ENCODE measurements at places on chromosomes 5 and 9.

GRCh38 chr5:159969966-159970365 lies 39.0 kb upstream of the TTC1 start:
- no peak for DNase-seq

GRCh38 chr9:69963803-69964202 lies 79.8 kb upstream of the MAMDC2 start:
- no peak for DNase-seq

GRCh38 chr5:93704996-93705395 lies 36.4 kb downstream of the POU5F2 start:
- DNase-seq: no peak

- peak; percentile 20 for DNase-seq
Measured at GRCh38 chr9:122097679-122098315, 4.7 kb upstream of the TTLL11 start.

- DNase-seq: no peak
Measured at GRCh38 chr9:135969064-135969683, 8.0 kb upstream of the UBAC1 start.

DNA sequence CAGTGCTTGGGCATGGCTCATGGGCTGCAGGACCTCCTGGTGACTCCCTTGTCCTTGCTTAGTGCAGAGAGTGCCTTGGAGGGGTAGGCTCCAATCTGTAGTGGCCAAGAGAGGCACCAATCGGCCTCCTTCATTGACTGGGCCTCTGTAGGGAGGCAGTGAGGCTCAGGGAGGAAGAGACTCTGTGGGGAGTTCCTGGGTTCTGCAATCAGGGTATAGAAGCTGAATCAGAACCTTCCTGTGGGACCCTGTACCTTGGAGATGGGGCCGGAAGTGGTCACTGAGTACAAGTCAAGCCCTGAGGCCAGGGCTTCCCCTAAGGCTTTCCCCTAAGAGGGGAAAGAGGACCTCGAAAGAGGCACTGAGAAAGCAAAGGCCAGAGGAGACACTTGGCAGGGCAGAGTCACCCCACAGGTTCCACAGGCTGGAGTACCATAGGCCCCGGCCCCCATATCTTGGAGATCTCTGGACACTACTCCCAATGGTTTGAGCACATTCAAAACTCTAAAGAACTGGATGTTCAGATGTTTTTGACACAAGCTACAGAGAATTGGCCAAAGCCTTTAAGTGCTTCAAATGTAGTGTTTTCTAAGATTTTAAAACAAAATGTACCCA lies 190.5 kb downstream of the HSPA4 start:
- DNase-seq: no peak

DNA sequence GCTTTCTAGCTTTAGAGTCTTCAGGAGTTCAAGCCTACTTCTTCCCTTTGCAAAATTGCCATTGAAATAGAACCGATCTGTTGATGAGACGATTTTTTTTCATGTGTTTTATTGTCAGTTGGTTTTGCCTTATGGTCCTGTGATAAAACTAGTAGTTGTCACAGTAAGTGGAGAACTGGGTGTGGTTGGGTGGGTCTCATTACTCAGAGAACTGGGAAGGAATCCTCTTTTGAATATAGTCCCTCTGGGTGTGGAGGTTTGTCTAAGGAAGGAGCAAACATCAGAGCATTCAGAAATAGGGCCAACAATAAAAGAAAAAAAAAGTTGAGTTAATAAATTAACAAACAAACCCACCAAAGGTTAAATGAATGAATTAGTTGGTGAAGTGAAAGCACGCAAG lies 69.0 kb downstream of the ALDH1A1 start:
- no peak for DNase-seq

DNA sequence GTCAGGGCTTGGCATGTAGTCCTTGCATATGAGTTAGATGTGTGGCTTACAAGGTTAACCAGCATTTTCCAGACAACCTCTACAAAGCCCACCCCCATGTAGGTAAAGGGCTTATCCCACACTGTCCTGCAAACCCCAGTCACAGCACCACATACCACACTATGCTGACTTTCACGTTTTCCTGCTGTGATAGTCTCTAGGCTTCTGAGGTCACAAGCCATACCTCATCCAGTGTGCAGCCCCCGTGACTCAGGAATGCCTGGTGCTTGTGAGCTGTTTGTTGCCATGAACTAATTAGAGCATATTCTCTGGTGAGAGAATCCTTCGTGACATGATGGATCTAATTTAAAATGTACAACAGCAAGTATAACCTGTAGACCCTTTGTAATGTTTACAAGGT lies 50.8 kb downstream of the ERAP1 start:
- DNase-seq: no peak

DNA sequence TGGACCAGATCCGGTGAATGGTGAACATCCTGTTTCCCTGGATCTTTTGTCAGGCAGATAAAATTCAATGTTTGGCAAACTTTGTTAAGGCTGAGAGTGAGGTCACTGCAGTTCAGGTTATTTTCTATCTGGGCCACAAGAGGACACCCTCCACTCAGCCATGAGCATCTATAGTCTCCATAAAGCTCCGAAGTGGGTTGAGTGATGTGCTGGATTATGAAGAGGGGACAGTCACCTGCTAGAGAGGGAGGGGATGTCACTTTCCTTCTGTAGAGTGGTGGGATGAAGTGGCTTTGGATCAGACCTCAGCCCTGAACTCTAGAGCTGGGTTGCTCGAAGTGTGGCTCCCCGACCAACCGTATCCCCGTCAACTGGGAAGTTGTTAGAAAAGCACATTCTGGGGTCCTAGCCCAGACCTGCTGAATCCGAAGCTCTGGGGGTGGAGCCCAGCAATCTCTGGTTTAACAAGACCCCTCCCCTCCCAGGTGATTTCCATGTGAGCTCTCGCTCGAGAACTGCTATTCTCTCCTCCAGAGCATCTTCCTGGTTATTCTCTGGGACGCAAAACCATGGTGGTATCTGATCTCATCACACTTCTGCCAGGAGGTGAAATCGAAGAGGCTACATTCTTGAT lies 31.8 kb upstream of the FGF1 start:
- DNase-seq: no peak

DNA sequence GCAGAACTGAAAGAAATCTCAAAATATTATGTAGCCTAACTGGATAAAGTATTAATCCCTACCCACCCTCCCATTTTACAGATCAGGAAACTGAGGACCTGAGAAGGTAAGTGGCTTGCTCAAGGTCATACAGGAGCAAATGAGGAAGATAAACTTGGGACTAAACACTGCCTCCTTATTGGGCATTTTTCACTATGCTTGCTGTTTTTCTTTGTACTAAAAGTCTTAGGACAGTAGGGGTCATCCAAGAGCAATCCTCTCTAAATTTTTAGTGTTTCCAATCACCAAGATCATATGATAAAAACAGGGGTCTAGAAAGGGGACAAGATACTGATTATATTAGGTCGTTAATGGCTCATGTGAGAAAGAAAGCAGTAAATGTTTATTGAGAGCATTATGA lies 80.8 kb downstream of the RORB start:
- no peak for DNase-seq

GRCh38 chr5:172550096-172550765 lies 90.8 kb upstream of the NEURL1B start:
- no peak for DNase-seq

DNA sequence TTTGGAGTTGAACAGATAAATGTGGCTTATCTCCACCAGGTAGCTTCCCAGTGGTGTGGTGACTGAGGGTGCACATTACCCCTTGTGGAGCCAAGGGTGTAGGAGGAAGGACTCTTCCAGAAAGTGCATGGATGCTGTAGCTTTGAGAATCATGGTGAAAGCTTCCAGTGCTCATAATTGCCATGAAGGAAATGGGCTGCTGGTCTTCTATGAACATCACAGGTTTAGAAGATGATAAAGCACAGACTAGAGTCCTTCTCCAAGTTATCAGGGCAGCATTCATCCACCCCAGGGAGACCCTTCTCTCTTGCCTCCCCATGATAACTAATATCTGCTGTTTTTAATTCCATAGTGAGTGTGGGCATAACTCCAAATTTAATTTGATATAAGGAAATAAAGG lies 93.4 kb upstream of the CHD1 start:
- no peak for DNase-seq

GRCh38 chr5:166431456-166431855 lies 1860.0 kb upstream of the WWC1 start:
- no peak for DNase-seq

Data from islet precursor cell (in vitro differentiated cells).